ENCODE measurements at places on chromosomes 12 and 14.

DNA sequence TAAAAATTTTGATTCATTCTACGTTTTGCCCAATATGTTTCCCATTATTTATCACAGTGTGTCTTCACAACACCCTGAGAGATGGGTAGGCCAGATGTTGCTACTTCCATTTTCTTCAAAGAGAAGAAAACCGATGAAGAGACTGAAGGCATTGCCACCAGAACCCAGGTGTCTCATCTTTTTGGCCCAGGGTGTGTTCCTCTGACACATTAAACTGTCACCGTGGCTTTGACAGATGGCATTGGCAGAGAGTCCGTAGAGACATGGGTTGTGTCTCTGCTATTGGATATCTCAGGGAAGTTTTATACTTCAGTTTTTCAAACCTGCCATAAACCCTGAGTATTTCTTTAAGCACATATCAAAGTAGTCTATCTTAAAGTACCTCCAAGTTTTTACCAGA lies 11.3 kb upstream of the NUDT4 start:
- no peak for DNase-seq

DNA sequence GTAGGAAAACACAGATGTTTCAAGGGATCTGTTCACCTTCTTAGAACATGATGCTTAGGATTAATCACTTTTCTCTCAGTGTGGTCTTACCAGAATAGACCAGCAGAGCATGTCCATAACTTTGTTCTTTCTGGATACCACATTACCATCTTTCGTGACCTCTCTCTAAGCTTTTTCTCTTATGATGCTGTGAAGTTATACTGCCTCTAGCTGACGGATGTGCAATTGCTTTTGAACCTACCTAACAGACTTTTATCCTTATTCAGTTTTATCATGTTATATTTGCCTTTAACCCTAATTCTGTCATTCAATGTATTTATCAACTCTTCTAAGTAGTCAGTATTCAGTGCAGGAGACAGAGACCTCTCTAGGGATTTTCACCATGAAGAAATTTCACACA lies 246.7 kb downstream of the DACT1 start:
- no peak for DNase-seq

DNA sequence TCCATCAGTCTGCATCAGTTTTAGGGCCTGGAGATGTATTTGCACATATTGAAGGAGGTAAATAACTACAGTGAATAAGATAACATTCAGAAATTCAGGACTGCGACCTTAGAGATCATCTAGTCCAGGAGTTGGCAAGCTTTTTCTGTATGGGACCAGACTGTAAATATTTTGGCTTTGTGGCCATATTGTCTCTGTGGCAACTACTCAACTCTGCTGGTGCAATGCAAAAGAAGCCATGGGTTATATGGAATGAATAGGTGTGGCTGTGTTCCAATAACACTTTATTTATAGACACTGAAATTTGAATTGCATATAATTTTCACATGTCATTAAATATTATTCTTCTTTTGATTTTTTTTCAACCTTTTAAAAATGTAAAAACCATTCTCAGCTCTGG lies 156.6 kb downstream of the METTL25 start:
- no peak for DNase-seq

GRCh38 chr12:5656836-5657235 lies 224.9 kb downstream of the NTF3 start:
- no peak for DNase-seq

GRCh38 chr14:88902850-88903249 lies 78.4 kb downstream of the TTC8 start:
- DNase-seq: no peak

DNA sequence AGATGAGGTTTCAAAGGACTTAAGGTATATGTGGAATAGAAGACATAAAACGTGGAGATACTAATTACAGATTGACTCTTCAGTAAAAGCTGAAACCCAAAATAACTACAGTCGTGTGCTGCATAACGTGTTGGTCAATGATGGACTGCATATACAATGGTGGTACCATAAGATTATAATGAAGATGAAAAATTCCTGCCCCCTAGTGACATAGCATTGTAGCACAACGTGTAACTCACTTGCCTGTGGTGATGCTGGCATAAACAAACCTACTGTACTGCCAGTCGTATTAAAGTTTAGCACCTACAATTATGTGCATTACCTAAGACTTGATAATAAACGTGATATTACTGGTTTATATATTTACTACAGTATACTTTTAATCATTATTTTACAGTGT lies 150.3 kb downstream of the LRRK2 start:
- no peak for DNase-seq

DNA sequence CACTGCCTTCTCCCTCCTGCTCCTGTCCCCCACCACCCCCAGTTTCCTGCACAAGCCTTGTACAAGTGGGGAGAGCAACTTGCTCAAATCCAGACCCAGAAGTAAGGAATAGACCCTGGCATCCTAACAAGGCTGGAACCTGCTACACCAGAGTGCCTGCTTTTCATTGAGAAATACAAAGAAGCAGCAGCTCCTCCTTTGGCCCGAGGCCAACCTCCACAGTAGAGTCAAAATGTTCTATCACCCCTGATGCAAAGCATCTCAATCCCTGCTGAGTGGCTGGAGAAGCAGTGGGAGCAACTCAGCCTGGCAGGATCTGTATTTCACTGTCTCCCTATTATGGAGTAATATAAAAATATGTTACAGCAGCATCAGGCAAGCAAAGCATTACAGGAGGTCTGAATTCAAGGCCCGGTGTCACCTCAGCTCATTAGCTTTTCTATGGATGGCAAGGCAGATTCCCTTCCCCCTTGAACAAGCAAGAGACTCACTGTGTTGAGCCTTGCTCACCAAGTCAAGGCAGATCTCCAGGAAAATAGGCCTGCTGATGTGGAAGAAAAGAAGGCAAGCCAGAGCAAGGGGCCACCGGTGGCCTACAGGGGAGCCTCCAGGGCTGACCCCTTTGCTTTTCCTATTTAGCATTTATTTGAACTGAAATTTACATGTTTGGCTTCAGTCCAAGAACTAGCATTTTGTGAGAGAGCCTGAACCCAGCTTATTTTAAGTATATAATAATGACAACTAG lies 186.3 kb upstream of the EGLN3 start:
- no peak for DNase-seq

GRCh38 chr14:56059054-56059453 lies 59.2 kb upstream of the PELI2 start:
- no peak for DNase-seq

GRCh38 chr12:88298014-88298682 lies 156.0 kb downstream of the TMTC3 start:
- no peak for DNase-seq

GRCh38 chr12:124380796-124381455 lies 86.0 kb downstream of the RFLNA start:
- DNase-seq: no peak

DNA sequence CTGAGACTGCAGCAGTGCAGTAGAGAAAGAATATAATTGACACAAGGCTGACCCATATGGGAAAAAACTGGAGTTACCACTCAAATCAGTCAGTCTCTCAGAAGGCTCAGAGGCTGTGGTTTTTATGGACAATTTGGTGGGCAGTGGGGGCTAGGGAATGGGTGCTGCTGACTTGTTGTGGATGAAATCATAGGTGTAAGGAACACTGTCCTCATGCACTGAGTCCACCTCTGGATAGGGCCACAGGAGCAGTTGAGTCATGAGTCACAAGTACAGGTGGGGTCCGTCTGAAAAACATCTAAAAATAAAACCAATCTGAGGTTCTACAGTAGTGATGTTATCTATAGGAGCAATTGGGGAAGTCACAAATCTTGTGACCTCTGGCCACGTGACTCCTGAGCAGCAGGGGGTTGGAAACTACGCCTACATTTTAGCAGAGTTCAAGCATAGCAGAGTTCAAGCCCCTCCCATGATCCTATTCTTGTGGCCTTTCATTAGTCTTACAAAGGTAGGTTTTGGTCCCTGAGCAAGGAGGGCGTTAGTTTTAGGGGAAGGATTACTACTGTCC lies 18.1 kb upstream of the SGPP1 start:
- DNase-seq: no peak

- DNase-seq: no peak
Measured at GRCh38 chr14:86066651-86067050, 536.7 kb downstream of the FLRT2 start.

All from coronary artery (tissue), 2 donors.